ENCODE measurements at places on chromosomes 12 and 14. TPM values are rescaled to one million over a fixed set of nuclear protein-coding genes. Genes with fewer than 3 reads are reported as not detected.

Gene MYRFL
- total RNA-seq, result not detected

- H3K27ac ChIP-seq, result no peak overlapping the region
- peaks cover 53% of the 10 kb centered on the region for H3K27me3 ChIP-seq
- H3K4me3 ChIP-seq, result peak overlapping the region; percentile 50
- no peaks in the 10 kb centered on the region for H3K36me3 ChIP-seq
These were observed 18.9 kb downstream of the VSX2 start for GRCh38 chr14:74257941-74258763.

Gene ZC2HC1C
- total RNA-seq, result 0.54 TPM

GRCh38 chr14:106455026-106455425, 928.6 kb downstream of the TMEM121 start:
- DNase-seq, result no peak
- H3K4me1 ChIP-seq, result no peaks in the 10 kb centered on the region
- no peak overlapping the region for H3K27ac ChIP-seq

Gene CIDEB
- total RNA-seq, result under 0.01 TPM

DNA sequence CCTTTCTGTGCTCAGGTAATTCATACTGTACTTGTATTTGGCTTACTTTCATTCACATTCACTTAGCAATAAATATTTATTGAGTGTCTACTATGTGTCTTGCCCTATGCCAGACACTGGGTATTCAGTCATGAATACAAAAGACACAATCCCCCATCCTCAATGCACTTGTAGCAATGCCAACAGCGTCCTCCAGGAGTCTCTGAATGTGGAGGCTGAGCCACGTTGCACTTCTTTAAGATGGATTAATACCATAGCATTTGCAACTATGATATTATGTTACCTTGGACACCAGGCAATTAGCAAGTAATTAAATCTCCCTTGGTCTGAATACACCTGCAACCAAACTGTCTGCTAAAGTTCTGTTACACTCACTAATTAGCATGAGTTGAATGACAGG, 58.8 kb downstream of the OTX2 start:
- no peak overlapping the region for H3K27ac ChIP-seq
- no peaks in the 10 kb centered on the region for H3K27me3 ChIP-seq
- H3K4me3 ChIP-seq, result no peak overlapping the region
- DNase-seq, result no peak
- H3K36me3 ChIP-seq, result no peaks in the 10 kb centered on the region

DNA sequence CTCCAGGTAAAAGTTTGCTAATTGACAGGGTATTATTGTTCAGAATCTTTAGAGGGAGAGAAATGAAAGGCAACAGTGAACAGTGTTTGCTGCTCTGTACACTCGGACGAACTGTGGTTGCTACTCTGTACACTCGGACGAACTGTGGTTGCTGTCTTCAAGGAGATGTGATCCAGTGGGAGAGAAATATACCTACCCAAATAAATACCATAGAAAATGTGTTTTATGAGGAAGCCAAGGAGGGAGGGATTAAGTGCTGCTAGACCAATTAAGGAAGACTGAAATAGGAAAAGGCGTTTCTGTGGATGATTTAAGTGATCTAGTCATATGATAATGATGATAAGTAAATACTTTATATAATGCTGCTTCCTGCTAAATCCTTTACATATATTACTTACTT, 2.7 kb downstream of the STK38L start:
- H3K4me1 ChIP-seq, result peaks cover 2% of the 10 kb centered on the region
- no peak overlapping the region for H3K4me3 ChIP-seq
- no peak overlapping the region for H3K27ac ChIP-seq
- no peak for DNase-seq

GRCh38 chr12:48773686-48774085, 15.2 kb downstream of the ADCY6 start:
- H3K4me3 ChIP-seq, result no peak overlapping the region
- no peaks in the 10 kb centered on the region for H3K27me3 ChIP-seq
- no peaks in the 10 kb centered on the region for H3K4me1 ChIP-seq
- H3K36me3 ChIP-seq, result peaks cover 74% of the 10 kb centered on the region
- no peak for DNase-seq

- H3K4me3 ChIP-seq, result no peak overlapping the region
- no peaks in the 10 kb centered on the region for H3K27me3 ChIP-seq
- H3K36me3 ChIP-seq, result no peaks in the 10 kb centered on the region
These were observed 27.4 kb downstream of the SLC41A2 start for GRCh38 chr12:104930388-104931326.

- H3K36me3 ChIP-seq, result no peaks in the 10 kb centered on the region
- no peak overlapping the region for H3K27ac ChIP-seq
- no peaks in the 10 kb centered on the region for H3K27me3 ChIP-seq
These were observed 162.9 kb downstream of the ADGRD1 start for GRCh38 chr12:131116468-131117117.

Gene SDS
- total RNA-seq, result not detected

Gene ETFRF1
- total RNA-seq, result 17.5 TPM

Gene ALX1
- total RNA-seq, result not detected

Gene GLIPR1L1
- not detected for total RNA-seq

Gene CPNE8
- total RNA-seq, result not detected

DNA sequence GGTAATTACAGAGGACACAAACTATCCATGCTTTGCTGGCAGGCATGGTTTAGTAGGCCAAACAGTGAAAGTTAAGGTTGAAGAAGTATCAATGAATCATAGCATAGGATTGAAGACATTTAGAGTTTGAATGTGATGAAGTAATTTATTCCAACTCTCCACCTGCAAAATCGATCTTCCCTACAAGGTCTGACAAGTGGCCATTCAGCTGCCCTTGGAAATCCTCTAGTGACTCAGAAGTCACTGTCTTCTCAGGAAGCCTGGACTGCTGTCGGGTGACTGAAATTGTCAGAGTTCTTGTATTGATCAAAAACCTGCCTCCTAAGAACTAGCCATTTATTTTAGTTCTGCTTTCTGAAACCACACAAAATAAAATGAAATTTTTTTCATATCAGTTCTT, 17.7 kb upstream of the STXBP6 start:
- no peaks in the 10 kb centered on the region for H3K36me3 ChIP-seq
- no peak overlapping the region for H3K4me3 ChIP-seq
- DNase-seq, result no peak
- H3K4me1 ChIP-seq, result no peaks in the 10 kb centered on the region
- no peaks in the 10 kb centered on the region for H3K27me3 ChIP-seq

Gene FOXN4
- total RNA-seq, result not detected

- peaks cover 8% of the 10 kb centered on the region for H3K4me1 ChIP-seq
- H3K36me3 ChIP-seq, result no peaks in the 10 kb centered on the region
- H3K27me3 ChIP-seq, result no peaks in the 10 kb centered on the region
- H3K4me3 ChIP-seq, result no peak overlapping the region
These were observed 426.2 kb downstream of the ZFP36L1 start for GRCh38 chr14:68366656-68367055.

GRCh38 chr12:104312202-104312601, 8.7 kb downstream of the EID3 start:
- no peak overlapping the region for H3K27ac ChIP-seq
- H3K36me3 ChIP-seq, result peaks cover 46% of the 10 kb centered on the region
- no peaks in the 10 kb centered on the region for H3K27me3 ChIP-seq
- DNase-seq, result no peak

- DNase-seq, result peak; percentile 83
- H3K4me1 ChIP-seq, result 0 out of 2 replicates have a peak, but pooled peaks cover 7% of the 10 kb centered on the region
These were observed 191.3 kb downstream of the ANO6 start for GRCh38 chr12:45406988-45407850.

DNA sequence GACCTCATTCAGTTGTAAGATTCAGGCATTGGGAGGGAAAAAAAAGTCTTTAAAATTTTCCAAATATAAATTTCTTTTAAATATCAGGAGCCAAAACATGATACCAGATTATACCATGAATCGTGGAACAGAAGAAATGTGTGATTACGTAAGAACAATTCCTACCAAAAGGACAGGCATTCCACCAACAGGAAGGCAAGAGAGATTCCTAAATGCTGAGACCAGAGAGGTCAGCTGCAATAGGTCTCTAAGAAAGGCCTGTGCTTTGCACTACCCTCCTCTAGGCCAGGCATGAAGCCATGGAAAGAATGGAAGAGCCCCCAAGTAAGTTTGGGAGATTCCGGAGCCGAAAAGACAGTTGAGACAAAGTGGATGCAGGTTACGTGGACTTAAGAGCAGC, 83.7 kb downstream of the PTGER2 start:
- peak; percentile 49 for DNase-seq
- no peak overlapping the region for H3K4me3 ChIP-seq
- peak overlapping the region; percentile 63 for H3K27ac ChIP-seq
- peaks cover 16% of the 10 kb centered on the region for H3K4me1 ChIP-seq

- no peak for DNase-seq
- H3K27ac ChIP-seq, result no peak overlapping the region
- H3K4me3 ChIP-seq, result no peak overlapping the region
- H3K36me3 ChIP-seq, result no peaks in the 10 kb centered on the region
- no peaks in the 10 kb centered on the region for H3K27me3 ChIP-seq
These were observed 247.9 kb downstream of the NELL2 start for GRCh38 chr12:44628180-44628579.

GRCh38 chr12:116918464-116918863, 7.7 kb downstream of the FBXW8 start:
- no peak overlapping the region for H3K4me3 ChIP-seq
- peaks cover 2% of the 10 kb centered on the region for H3K36me3 ChIP-seq
- H3K4me1 ChIP-seq, result peaks cover 7% of the 10 kb centered on the region
- no peak overlapping the region for H3K27ac ChIP-seq
- no peaks in the 10 kb centered on the region for H3K27me3 ChIP-seq

GRCh38 chr12:5437182-5437583, 5.3 kb downstream of the NTF3 start:
- H3K27me3 ChIP-seq, result no peaks in the 10 kb centered on the region
- no peak for DNase-seq
- H3K27ac ChIP-seq, result no peak overlapping the region
- no peak overlapping the region for H3K4me3 ChIP-seq
- peaks cover 35% of the 10 kb centered on the region for H3K4me1 ChIP-seq

Gene PMCH
- total RNA-seq, result not detected

- no peaks in the 10 kb centered on the region for H3K27me3 ChIP-seq
- peaks cover 23% of the 10 kb centered on the region for H3K4me1 ChIP-seq
- peak; percentile 47 for DNase-seq
- no peak overlapping the region for H3K4me3 ChIP-seq
- H3K36me3 ChIP-seq, result no peaks in the 10 kb centered on the region
- H3K27ac ChIP-seq, result peak overlapping the region; percentile 1
These were observed 180.8 kb downstream of the EFCAB11 start for GRCh38 chr14:89773644-89774316.

- H3K4me1 ChIP-seq, result peaks cover 12% of the 10 kb centered on the region
- H3K36me3 ChIP-seq, result peaks cover 37% of the 10 kb centered on the region
- no peak for DNase-seq
- peak overlapping the region; percentile 86 for H3K4me3 ChIP-seq
- H3K27ac ChIP-seq, result peak overlapping the region; percentile 40
These were observed 1.5 kb downstream of the NFATC4 start for GRCh38 chr14:24369463-24369862.

Gene KRT85
- total RNA-seq, result not detected

DNA sequence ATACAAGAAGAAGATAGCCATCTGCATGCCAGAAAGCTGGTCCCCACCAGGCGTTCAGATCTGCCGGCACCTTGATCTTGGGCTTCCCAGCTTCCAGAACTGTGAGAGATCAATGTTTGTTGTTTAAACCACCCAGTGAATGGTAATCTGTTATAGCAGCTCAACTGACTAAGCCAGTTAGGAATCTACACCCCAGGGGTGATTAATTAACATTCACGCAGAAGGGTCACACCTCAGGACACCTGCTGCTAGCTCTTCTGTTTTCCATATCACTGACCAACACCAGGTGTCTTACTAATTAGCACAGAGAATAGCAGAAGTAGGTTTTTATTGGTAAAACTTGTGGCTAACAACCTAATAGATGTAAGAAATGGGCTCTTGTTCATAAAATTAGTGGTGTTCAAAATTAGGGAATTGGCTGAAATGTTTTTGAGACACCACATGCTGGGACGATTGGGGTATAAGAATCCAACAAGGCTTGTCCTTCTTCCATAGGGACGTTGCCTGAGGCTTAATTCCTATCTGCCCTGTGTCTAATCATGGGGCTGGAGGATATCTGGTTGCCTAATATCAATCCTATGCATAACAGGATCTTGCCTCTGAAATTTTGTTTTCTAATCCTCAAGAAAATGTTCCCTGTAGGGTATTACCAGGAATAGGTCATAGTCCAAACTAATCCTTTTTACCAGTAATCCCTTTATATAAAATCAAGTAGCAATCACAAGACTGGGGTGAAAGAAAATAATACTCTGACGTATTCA, 42.0 kb upstream of the CHST11 start:
- H3K4me1 ChIP-seq, result no peaks in the 10 kb centered on the region
- DNase-seq, result no peak
- no peak overlapping the region for H3K27ac ChIP-seq

DNA sequence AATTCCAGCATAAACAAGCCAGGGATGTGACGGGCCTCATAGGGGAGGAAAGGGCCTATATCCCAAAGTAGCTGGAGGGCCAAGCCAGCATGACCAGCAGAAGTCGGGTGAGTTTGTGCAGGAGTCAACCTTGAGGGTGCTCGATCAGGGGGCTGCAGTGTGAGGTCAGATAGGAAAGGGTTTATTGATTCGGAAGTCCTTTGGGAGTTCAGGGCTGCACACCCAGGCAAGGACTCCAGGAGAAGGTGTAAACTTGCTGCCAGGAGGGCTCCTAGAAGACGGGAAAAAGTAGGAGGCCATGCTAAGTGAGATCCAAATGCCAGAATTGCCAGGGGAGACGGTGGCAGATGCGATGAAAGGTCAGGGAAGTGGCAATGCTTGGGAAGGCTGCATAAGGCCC, 3.4 kb upstream of the OAS2 start:
- no peaks in the 10 kb centered on the region for H3K36me3 ChIP-seq
- H3K27me3 ChIP-seq, result no peaks in the 10 kb centered on the region
- no peak overlapping the region for H3K27ac ChIP-seq
- no peaks in the 10 kb centered on the region for H3K4me1 ChIP-seq

DNA sequence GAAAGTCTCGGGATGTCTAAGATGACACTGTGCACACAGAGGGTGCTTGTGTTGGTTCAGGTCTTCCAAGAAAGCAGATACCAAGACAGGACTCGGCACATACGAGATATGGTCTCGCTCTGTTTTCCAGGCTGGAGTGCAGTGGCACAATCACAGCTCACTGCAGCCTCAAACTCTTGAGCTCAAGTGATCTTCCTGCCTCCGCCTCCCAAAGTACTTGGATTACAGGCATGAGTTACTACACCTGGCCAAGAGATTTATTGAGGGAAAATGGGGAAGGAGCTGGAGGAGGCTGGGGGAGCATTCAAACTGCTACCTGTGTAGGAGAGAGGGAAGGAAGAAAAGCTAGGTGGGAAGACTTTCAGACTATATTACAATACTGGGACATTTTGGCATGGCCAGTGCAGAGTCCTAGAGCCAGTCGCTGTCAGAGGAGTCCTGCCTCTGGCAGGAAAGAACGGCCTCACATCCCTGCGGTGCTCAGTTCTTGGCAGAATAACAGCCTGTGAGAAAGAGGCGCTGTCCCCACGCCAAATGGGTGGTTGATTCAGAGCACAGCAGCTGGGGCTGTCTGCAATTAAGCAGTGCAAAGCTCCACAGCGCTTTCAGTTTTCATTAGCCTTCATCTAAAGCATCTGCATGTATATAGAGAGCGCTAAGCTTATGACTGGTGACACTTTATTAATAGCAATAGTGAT, 18.3 kb downstream of the SLC17A8 start:
- H3K4me3 ChIP-seq, result no peak overlapping the region
- H3K27ac ChIP-seq, result no peak overlapping the region
- no peaks in the 10 kb centered on the region for H3K27me3 ChIP-seq
- no peaks in the 10 kb centered on the region for H3K36me3 ChIP-seq
